NCI-H2171 (cell line): ENCODE measurements at places on chromosomes 7 and 10.

DNA sequence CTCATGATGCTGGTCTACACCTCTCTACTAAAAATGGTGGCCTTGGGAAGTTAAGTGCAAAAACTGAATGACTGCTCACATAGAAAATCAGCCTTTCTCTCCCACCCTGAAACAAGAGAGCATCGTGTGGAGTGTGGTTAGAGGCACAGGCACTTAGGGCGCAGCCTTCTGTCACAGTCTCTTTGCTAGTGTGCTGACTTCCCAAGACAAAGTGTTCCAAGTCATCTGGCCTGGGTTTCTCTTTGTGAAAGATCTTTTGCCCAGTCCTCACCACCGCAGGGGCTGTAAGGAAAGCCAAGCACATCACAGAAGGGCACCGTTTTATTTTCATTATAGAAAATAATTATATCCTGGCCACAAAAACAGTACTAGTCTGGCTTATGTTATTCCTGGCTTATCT, 12.5 kb downstream of the STN1 start:
- no peak for DNase-seq

GRCh38 chr7:25384788-25385505, 156.7 kb upstream of the NPVF start:
- no peak for DNase-seq

DNA sequence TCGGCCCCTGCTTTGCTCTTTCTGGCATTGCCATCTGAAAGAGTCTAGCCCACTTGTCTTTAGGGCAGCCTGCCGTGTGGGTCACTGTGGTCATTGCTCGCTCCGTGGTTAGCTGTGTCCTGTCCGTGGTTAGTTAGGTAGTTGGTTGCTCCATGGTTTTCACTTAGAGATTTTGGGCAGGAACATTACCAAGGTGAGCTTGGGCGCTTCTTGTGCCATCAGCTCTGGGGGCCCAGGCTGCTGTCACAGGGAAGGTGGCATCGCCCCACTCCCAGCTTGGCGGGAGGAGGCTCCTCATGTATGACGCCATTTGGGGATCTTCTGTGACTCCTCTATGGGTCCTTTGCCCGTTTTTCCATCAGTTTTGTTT, 53.1 kb downstream of the INPP5A start:
- no peak for DNase-seq

DNA sequence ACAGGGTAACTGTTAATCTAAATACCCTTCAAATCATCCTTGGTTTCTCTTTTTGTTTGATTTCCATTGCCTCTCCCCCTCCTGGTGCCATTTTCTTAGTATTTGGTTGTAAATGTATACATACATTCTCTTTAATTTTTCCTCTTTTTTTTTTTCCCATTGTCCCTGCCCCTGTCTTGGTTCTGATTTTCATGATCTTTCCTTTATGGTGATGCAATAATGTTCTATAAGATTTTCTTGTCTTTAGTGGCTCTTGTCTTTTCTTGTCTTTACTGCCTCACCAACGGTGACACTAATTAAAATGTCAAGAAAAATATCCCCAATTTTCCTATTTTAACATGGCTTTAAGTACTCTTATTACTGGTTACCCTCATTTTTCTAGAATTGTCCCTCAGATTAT, 135.9 kb upstream of the POT1 start:
- DNase-seq = no peak

DNA sequence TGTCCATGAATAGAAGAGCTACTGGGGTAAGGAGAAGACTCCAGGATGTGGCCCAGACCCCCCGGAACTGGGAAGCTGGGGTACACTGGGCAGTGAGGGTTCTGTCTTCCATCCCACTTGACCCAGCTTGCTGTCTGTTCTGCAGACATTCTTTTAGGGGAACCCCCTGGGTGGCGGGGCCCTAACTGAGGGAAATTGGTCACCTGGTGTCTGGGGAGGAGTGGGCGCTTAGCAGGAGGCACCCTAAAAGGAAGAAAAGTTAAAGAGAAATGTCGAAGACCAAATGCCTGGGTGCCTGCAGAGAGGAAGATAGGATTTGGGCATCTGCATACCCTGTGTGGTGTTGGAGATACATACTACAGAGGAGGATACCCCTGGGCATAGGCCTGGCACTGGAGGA, 1.0 kb downstream of the AP1S1 start:
- no peak for DNase-seq

DNA sequence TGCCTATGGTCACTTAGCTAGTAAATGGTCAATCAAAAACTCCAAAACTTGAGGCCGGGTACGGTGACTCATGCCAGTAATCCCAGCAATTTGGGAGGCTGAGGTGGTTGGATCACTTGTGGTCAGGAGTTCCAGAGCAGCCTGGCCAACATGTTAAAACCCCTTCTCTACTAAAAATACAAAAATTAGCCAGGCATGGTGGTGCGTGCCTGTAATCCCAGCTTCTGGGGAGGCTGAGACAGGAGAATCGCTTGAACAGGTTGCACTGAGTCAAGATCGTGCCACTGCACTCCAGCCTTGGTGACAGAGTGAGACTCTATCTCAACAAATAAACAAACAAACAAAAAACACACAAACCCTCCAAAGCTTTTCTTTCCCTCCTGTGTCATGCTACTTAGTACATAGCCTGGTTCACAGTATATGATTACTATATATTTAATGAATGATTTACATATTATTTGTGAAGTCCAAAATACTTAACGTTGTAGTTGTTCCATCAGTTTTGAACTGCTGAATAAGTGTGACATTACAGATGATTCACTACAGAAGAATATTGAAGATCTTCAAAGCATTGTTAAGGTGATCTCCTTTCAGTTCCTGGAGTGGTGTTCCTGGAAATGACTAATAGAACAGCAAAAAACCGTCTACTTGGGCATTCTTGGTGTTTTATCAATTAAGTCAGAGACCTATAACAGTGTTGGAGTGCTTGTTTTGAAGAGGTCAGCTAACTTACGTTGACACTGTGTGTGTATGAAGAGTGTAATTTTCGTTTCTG, 72.9 kb downstream of the ADK start:
- DNase-seq = no peak
